ENCODE measurements at places on chromosomes 3 and 15. TPM values are rescaled to one million over a fixed set of nuclear protein-coding genes. Genes with fewer than 3 reads are reported as not detected.

GHSR gene
- not detected for total RNA-seq

PPP1R14D gene
- total RNA-seq: not detected

ALS2CL gene
- 0.35 TPM for total RNA-seq

FOXB1 gene
- total RNA-seq: not detected

SLC22A13 gene
- total RNA-seq: not detected

PLXNB1 gene
- 34.4 TPM for total RNA-seq

C15orf62 gene
- total RNA-seq: 0.34 TPM

GRIP2 gene
- total RNA-seq: 0.17 TPM

MYL3 gene
- total RNA-seq: 0.12 TPM

ROPN1B gene
- not detected for total RNA-seq

SEMA3B gene
- 10.6 TPM for total RNA-seq

CORO2B gene
- total RNA-seq: 11.6 TPM

PSTPIP1 gene
- 0.85 TPM for total RNA-seq

TM4SF1 gene
- total RNA-seq: 223 TPM

CLDND1 gene
- 59.5 TPM for total RNA-seq

SCAANT1 gene
- not detected for total RNA-seq

GCHFR gene
- 32.4 TPM for total RNA-seq

TMCO5A gene
- total RNA-seq: not detected

SPG21 gene
- 86.4 TPM for total RNA-seq

GABRB3 gene
- 1.3 TPM for total RNA-seq

SUCNR1 gene
- not detected for total RNA-seq

TRIM71 gene
- total RNA-seq: 1.5 TPM
